ENCODE measurements at places on chromosomes 2 and 18.

DNA sequence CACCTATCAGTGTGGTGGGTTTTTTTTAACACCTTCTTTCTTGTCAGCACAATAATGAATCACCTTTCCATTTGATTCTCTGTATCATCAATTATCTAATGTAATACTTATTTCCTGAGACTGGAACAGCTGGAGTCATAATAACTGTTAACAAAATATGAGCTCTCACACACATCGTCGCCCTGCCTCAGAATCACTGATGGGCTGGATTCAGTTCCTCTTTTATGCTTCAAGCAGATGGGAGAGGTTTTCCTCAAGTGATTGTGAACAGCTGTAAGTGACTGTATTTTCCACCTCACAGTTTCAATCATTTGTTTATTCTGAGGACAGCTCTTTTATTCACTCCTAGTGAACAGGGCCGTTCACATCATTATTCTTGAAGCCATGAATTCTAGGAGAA is 330.2 kb downstream of the DSC3 start:
- DNase-seq, result no peak

DNA sequence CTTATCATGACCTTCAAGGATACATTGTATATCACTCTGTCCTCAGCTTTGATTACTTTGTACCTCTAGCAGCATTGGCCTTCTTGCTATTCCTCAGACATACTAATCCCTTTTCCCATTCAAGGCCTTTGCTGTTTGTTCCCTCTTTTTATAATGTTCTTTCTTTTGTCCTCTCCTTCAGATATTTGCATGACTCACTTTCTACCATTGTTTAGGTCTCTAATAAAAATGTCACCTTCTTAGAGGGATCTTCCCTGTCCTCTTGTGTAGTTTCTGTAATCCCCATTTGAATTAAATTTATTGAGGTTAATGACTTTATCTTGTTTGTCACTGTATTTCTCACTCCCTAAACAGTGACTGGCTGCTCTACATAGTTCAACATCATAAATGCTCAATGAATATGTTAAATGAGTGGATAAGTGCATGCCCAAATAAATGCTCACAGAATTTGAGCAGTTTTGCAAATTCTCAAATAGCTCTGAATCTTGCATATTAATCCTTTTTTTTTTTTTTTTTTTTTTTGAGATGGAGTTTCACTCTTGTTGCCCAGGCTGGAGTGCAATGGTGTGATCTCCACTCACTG is 135.9 kb downstream of the AGPS start:
- DNase-seq, result no peak

DNA sequence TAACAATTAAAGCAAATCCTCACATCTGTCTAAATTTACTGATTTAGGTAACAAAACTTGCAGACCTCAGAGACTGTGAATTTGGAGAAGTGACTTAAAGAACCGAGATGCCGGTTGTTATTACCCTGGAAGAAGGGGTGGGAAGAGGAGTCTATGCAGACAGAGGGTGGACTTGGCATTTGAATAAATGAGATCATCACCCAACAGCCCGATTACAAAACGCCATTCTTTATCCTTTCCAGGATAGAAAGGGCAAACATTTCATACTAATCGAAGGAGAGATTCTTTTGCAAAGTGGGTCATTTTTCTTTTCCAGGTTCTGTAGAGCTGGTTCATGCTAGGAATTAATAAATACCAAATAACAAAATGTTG is 73.1 kb upstream of the TPO start:
- no peak for DNase-seq

- DNase-seq, result no peak
These were observed 128.7 kb upstream of the TANK start for GRCh38 chr2:161031511-161031910.

- no peak for DNase-seq
These were observed 222.0 kb upstream of the CHAC2 start for GRCh38 chr2:53545604-53546003.

DNA sequence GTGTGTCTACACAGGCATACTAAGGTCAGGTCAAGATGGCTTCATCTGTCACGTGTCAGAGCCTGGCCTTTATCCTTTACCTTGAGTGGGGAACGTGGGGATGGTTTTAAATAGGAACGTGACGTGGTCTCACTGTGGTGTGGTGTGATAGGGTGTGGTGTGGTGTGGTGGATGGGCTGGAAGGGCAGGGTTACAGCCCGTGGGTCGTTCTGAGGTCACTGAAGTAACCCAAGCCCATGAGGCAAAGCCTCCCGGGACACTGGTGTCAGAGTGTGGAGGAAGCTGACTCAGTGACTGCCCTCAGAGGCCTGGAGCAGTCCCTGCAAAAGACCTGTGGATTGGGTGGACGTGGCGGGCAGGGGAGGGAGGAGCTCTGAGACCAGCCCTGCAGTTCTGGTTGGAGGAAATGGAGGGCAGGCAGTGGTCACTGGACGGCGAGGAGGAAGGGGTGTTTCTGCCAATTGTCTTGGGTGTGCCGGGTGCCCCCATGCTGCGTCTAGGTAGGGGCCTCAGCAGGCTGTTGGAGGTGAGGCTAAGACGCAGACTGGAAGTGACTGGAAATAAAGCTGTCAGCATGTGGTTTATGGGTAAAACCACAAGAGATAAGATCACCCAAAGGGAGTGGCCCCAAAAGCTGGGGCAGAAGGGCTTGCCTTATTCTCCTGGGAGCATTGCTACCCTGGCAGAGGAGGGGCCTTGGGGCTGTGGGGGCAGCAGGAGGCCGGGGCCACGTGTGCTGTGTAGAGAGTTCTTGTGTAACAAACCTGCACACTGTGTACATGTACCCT is 84.8 kb downstream of the SH3RF3 start:
- no peak for DNase-seq

- DNase-seq, result no peak
These were observed 88.4 kb upstream of the SP3 start for GRCh38 chr2:174053355-174054151.

DNA sequence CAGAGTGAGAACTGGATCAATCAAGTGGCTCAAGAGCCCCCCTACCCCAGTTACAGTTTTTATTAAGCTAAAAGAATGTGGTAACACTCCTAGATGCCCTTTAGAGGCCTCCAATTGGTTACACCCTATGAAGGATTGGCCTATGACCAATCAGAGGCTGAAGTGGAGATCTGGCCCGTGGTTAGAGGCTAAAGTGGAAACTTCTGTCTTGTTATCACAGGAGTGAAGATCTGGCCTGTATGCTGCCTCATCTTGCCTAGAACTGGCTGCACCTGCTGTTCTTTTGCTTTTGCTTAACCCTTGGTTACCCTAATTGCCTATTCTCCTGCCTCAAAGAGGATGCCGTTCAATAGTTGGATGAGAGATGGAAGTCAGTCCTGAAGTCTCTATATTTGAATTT is 100.1 kb upstream of the MAP2 start:
- DNase-seq, result no peak

GRCh38 chr2:119749477-119750012 is 10.2 kb upstream of the PTPN4 start:
- DNase-seq, result no peak

DNA sequence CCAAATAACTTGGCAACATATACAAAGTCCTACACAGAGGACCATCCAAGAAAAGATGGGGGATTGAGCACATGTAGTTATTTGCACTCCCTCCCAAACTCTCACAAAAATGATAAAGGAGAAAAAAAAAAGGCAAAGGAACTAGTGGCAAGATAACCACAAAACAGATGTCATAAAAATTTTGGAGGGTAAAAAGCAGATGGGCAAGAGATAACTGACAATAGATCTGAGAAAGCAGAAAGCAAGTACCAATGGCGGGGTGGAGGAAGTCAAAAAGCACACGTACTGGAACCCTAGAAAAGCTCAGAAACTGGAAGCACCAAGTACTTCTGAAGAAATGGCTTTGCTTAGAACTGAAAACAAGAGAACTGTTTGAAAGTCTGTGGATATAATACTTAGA is 82.0 kb downstream of the WDPCP start:
- DNase-seq, result no peak

- no peak for DNase-seq
These were observed 136.4 kb downstream of the LRRC30 start for GRCh38 chr18:7367336-7367735.

Data from NCI-H2081 treated with DMSO at 0.1 percent for 48 hours (cell line).